Brain (organoid and tissue), 16 donors: ENCODE measurements at places on chromosomes 13 and 19.

GRCh38 chr19:18029617-18030338 lies 21.8 kb downstream of the ARRDC2 start:
- no peak for DNase-seq

DNA sequence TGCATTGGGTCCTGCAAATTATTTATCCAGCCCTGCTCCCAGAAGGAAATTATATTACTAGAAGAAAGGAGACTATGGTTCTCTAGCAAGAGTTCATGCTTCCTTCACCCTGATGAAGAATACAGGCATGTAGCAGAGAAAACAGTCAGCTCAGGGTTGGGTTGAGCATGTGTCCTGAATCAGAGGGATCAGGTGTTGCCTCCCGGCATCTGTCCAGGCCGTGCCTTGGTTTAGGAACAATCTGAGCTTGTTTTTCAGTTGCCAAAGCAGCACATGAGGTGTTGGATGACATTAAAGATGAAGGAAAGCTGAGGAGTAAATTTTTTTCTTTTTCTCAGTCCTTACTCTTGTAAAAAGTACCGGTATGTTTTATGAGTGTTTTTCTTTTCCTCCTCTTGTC lies 62.0 kb downstream of the KL start:
- DNase-seq: no peak

DNA sequence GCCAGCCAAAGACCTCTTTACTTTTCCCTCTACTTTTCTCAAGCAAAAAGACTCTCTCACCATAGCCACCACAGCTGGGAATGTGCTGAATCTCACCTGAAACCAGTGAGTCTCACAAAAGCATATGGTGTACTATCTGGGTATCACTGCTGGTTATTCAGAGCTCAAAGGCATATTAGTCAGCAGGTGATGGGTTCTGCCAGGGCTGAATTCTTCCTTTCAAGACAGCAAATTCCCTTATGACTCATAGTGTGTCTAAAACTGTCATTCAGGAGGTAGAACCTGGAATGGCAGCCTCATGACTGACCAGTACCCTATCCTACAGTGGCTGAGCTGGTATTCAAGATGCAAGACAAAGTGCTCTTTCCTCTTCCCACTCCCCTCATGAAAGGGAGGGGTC lies 2859.1 kb downstream of the PCDH9 start:
- no peak for DNase-seq

- no peak for DNase-seq
These were observed 10.3 kb upstream of the MEDAG start for GRCh38 chr13:30895773-30896172.

DNA sequence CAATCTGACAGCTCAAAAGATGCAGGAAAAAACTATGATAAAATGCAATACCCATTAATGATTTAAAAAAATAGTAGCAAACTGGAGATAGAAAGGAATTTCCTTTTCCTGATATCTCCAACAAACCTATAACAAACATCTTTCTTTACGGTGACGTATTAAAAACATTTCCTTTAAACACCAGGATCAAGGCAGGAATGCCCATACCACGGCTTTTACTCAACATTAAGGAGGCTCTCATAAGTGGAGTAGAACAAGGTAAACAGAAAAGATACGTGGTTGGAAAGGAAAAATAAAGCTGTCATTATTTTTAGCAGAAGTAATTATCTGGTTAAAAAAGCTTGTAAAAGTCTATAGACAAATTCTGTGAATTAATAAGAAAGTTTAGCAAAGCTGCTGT lies 61.1 kb downstream of the MIPEP start:
- no peak for DNase-seq

DNA sequence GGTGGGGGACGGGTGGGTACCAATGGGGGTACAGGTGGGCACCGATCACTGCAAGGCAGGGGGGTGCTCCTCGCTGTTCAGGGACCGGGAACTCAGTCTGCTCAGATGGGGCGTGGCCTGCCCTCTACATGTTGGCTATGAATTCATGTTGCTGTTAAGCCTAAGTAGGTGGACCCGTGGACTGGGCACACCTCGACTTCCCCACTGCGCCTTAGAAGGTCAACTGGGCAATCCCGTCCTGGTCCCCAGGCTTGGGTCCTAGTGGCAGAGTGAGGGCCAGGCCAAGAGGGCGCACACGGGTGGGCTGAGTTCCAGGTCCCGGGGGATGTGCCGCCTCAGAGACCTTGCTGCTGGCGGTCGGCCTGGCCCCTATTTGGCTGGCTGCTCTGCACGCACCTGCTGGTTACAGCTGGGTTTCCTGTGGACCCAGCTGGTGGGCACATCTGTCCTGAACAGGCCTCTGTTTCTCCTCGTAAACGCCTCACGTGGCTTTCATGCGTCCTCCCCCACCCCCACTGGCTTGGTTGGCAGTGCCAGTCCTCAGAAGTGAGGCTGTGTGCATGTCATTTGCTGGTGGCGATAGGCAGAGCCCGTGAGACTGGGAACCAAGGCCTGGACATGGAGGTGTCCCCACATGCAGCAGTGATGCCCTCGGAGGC lies 13.5 kb upstream of the ZNF554 start:
- no peak for DNase-seq

GRCh38 chr19:11860721-11861120 lies 12.2 kb downstream of the ZNF439 start:
- no peak for DNase-seq

- peak; percentile 40 for DNase-seq
These were observed 186.4 kb upstream of the KL start for GRCh38 chr13:32829676-32830335.
